ENCODE measurements at places on chromosomes 3 and 15. TPM values are rescaled to one million over a fixed set of nuclear protein-coding genes. Genes with fewer than 3 reads are reported as not detected.
A peak's percentile ranks its signal among the peaks of the same experiment; 100 is the strongest.

Gene FBXO40
- not detected for total RNA-seq

DNA sequence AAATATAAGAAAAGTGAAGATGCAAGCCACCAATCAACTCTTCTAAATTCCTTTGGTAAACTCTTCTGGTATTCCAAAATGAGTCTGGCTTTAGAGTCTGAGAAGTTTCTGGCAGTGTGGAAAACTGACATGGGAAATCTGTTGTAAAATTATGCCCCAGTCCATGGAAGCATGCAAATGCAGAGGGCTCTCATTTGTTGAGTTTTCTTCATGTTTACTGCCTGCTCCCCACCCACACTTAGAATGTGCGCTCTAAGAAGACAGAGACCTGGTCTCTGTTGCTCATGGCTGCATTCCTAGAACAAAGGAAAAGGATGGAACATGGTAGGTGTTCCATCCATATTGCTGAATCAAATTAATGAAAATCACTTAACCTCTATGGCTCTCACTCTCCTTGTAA, 411.8 kb upstream of the PDZRN3 start:
- no peak for DNase-seq

- DNase-seq: no peak
Measured at GRCh38 chr3:126129398-126129891, 45.5 kb upstream of the SLC41A3 start.

DNA sequence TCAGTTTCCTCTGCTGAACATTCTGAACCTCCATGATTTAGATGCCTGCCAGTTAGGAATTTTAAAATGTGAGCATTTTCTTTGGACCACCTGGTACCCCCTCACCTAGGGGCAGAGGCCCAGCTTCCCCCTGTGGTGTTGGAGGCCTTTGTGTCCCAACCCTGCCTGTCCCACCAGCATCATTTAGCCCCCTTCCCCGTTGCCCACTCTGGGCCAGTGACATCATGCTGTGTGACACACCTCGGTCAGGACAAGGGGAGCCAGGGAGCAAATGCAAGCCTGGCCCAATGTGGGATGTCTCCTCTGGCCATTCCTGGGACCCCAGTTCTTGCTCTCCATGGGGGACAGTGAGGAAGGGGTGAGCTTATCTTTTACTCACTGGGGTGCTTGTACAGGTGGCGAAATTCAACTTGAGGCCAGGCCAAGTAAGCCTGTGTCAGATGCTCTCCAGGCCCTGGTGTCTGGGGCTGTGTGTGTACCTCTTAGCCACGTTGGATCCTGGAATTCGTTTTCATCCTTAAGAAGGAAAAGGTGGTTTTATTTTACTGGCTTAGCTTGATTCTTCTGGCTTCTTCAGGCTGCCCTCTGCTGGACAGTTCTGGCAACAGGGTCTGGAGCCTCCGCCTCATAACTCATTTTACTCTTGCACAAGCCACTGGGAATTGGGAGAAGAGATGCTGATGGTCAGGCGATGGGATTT, 49.7 kb upstream of the MYZAP start:
- DNase-seq: peak; percentile 87

- no peak for DNase-seq
Measured at GRCh38 chr3:7421065-7421464, 560.1 kb downstream of the GRM7 start.

- DNase-seq: no peak
Measured at GRCh38 chr3:133967992-133968892, 61.5 kb downstream of the SLCO2A1 start.

Gene ARGFX
- total RNA-seq: not detected

DNA sequence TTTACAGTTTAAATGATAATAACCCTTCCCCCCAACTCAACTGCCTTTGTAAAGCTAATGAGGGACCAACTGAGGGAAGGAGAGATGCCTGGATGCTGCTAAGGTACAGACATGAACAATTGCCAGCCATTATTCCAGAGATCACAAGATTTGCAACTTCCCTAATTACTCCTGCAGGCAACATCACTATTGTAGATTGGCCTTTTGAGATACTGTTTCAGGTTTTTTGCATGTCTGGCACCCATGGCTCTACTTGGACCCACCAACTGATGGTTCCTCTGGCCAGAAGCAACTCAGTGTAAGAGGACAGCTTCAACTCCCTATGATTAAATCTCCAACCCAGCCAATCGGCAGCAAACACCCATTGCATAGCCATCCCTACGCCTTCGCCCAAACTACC, 478.7 kb downstream of the FHIT start:
- no peak for DNase-seq

Gene C3orf49
- total RNA-seq: not detected

DNA sequence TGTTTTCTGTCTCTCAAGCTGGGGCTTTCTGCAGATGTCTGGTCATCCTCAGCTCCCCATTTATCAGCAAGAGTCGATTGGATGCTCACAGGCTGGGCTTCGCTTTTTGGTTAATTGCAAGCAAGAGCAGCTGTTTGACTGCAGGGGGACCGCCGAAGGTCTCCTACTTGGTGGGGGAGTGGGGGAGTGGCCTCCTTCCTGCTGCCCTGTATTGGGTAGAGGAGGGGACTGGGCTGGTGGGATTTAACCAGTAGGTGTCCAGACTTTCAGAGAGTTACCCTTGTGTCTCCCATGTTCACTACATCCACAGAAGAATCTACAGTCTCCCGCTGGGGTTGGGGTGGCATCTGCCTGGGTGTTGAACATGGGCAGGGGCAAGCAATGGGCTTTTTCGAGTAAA, 78.7 kb downstream of the PLXNA1 start:
- DNase-seq: no peak

- no peak for DNase-seq
Measured at GRCh38 chr3:172844428-172844827, 93.9 kb downstream of the ECT2 start.

Gene SAMD7
- not detected for total RNA-seq

- DNase-seq: no peak
Measured at GRCh38 chr15:58773024-58773423, 1.9 kb downstream of the MINDY2 start.

Gene GP5
- total RNA-seq: 0.49 TPM

DNA sequence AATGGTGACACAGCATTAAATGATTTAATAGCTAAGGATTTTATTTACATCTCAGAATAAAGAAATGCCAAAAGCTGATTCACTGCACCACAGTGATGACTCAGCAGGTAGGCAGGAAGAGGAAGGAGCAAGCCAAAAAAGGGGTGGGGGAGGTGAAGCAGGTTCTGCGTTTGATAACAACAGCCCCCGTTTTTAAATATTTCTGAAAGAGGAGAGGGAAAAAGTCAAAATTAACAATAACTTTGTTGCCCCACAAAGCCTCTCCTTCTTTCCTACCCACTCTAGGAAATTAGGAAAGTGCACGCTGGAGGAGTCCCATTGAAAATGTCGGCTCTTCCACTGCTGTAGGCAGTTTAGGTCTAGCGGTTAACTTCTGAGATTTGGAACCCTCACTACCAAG, 9.9 kb upstream of the CCDC54 start:
- peak; percentile 76 for DNase-seq

Gene IQCF5
- not detected for total RNA-seq
